Neuronal stem cell (in vitro differentiated cells): ENCODE measurements at places on chromosomes 7 and 10.

DNA sequence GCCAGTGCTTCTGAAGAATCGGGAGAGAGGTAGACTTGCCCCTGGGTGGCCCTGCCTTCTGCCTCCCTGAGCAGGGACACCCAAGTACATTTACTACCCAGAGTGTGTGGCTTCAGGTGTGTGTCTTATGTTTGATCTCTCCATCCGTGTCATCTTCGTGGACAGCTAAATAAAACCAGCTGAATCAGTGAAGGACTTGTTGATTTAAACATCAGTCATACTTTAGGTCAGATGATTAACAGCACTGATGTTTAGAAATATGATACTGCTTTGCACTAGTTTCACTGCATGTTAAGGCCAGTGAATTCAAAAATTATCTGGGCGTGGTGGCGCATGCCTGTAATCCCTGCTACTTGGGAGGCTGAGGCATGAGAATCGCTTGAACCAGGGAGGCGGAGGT, 4.0 kb downstream of the MTG1 start:
- DNase-seq = no peak

GRCh38 chr7:141150465-141150864, 76.6 kb downstream of the TMEM178B start:
- no peak for DNase-seq

DNA sequence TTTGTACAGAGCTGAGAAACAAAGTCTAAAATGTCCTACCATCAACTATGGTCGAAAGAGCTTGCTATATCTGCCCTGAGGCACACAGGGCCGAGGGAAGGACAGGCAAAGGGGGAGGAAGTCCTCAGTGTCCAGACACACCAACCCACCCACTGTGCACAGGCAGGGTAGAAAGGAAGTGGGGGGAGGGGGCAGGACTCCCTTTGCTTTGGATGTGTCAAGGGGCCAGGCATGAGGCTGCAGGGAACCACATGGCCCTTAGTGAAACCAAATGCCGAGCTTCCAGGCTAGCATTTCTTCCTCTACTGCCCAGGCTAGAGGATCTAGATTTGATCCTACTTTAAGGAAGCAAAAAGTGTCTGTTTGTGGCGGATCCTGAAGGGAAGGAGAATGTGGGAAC, 28.6 kb downstream of the KCNH2 start:
- no peak for DNase-seq

DNA sequence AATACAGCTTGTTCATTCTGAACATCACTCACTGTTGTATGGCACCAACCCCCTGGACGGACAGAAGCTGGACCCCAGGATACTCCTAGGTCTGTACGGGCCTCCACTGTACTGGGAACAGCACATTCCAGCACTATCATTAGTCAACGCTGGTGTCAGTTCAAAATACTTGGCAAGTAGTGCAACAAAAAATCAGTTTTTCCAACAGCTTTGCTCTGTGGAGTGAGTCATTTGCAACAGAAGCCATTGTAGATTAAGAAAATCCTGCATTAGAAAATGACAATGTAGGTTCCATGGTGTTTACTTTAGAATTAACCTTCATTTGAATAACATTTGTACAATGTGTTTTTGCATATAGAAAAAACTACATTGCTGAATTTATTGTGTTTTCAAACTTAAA, 266.6 kb downstream of the HDAC9 start:
- no peak for DNase-seq

DNA sequence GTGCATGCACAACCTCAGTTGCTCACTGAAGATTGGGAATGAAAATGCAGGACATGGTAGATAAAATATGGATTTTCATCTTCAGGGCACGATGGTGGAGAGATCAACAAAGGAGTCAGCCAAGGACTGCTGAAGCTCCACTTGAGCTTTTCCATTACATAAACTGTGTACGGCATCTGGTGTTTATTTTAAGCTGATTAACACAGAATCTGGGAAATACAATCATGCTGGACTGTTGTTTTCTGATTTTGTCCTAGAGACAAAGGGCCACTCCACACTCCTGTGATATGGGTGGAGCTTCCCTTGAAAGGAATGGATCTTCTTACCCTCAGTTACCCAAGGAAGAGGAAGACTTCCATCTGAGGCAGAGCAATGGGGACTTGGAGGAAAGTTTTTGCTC, 120.6 kb downstream of the SAMD9 start:
- no peak for DNase-seq

GRCh38 chr10:83987216-83987615, 152.1 kb upstream of the GHITM start:
- no peak for DNase-seq
